ENCODE measurements at places on chromosomes 4 and X.

DNA sequence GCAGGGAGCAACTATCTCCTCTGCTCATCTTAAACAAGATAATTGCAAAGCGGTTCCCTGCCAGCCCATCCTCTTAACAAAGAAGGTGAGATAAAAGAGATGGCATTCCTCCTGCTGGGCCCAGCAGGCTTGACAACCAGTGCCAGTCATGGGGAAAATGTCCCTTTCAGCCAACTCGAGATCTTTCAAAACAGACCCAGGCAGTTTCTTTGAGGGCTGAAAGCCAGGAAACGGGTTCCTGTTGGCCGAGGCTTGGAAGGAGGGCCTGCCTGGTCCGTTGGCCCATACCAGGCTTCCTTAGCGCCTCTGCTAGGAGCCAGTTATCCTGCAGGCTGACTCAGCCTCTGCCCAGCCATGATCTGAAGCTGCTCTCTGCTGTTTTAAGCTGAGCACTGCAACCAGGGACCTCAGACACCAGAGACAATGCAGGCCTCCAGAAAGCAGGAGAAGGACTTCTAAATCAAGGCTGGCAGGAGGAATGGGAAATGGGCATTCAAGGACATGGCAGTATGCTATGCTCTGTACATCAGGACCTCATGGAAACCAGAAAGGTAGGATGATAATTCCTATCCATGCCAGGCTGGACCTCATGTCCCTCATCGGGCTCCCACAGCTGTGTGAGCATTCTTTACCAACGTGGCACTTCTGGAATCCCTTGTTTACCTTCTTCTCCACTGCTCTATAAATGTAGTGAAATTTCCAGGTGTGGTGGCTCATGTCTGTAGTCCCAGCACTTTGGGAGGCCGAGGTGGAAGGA lies 42.4 kb upstream of the SLC2A9 start:
- peak; percentile 49 for DNase-seq

DNA sequence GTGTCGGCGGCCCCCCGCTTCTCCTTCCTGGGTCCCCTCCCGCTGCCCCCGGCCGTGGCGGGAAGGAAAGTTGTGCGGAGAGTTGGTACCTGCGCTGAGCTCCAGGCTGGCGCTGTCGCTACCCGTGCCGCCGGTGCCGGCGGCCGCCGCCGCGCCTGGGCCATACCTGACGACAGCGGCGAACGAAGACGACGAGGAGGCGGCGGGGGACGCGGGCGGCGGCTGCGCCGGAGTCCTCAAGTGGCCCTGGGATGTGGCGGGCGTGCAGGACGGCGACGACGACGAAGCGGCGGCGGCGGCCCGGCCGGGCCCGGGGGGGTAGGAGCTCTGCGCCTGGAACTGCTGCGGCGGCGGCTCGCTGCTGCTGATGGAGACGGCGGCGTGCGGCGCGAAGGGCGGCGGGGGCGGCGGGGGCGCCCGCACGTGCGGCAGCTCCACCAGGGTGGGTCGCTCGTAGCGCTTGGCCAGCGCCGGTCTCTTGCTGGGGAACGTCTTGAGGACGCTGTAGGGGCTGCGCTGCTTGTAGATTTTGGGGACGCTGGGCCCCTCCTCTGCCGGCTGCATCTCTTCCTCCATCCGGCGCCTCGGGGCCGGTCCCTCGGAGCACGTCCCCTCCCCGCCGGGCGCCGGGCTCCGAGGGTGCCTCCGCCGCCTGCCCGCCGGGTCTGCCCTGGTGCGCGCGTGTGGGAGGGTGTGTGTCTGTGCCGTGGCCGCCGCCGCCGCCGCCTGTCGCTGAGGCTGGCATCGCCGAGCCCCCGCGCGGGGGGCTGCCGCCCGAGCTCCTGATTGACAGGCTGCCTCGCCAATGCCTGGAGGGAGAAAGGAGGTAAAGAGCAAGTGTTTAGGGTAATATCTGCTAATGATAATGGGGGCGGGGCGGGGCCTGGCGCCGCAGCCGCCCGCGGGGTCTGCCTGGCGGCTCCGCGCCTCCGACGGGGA lies 618 bp downstream of the BEND4 start:
- no peak for DNase-seq

DNA sequence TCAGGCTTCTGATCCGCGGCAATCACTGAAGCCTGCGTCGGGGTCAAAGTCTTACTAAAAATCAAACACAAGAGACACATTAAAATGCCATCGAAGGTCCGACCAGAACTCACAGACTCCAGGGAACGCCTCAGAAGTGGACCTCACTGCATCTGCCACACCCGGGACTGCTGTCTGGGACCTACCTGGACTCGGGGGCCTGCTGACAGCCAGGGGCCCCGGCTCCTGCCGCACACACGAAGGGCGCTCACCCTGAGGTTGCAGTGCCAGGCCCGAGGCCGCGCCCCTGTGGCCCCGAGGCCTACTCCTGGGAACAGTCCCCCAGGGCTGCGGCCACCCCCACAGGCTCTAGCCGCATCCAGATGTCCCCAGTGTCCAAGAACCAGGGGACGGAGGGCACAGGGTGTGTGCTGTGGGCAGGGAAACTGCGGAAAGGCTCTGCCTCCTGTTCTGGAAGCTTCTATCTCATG lies 7.4 kb downstream of the CTBP1 start:
- no peak for DNase-seq

- no peak for DNase-seq
Observed at GRCh38 chr4:54066718-54067129, 2.3 kb upstream of the CHIC2 start.

GRCh38 chr4:119865389-119865788 lies 201.3 kb downstream of the MAD2L1 start:
- DNase-seq: no peak

GRCh38 chrX:105299286-105299685 lies 78.8 kb upstream of the TEX13A start:
- no peak for DNase-seq

GRCh38 chrX:108494406-108495090 lies 54.9 kb downstream of the COL4A5 start:
- no peak for DNase-seq

All from HFFc6 (cell line).